ENCODE measurements at places on chromosomes 6 and 20.
A peak's percentile ranks its signal among the peaks of the same experiment; 100 is the strongest.

- no peak for DNase-seq
Observed at GRCh38 chr6:157613011-157613522, 210.0 kb upstream of the SNX9 start.

- DNase-seq, result peak; percentile 9
Observed at GRCh38 chr6:22062807-22063408, 233.9 kb downstream of the PRL start.

- DNase-seq, result no peak
Observed at GRCh38 chr20:25126204-25127029, 44.5 kb upstream of the VSX1 start.

GRCh38 chr20:22582964-22583772, 1.2 kb downstream of the FOXA2 start:
- DNase-seq, result no peak

GRCh38 chr6:75751443-75751842, 2.4 kb downstream of the MYO6 start:
- no peak for DNase-seq

GRCh38 chr6:167523426-167523825, 198.5 kb downstream of the TTLL2 start:
- DNase-seq, result no peak

GRCh38 chr20:57647933-57648785, 27.9 kb upstream of the ZBP1 start:
- no peak for DNase-seq

DNA sequence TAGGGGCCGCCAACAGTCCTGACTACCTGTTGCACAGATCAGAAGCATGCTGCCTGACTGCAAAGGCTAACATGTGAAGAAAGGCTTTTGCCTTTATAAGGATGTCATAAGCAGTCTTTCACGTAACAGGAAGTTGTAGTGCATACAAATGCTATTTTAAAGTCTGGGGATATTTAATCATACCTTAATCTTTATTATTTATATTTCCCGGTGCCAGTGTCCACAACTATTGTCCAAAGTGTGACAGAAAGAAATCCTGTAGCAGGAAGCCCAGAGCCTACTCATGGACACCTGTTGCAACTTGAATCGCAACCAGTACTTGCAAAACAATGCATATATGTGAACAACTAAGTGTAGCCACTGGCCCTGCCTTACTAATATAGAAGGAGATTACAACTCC, 235.8 kb downstream of the ALDH8A1 start:
- no peak for DNase-seq
